ENCODE measurements at places on chromosomes 3 and 15.

- no peak for DNase-seq
Observed at GRCh38 chr3:52752045-52752660, 18.6 kb downstream of the NEK4 start.

- no peak for DNase-seq
Observed at GRCh38 chr3:87742250-87742649, 316.6 kb downstream of the CGGBP1 start.

- DNase-seq = no peak
Observed at GRCh38 chr15:94524565-94524964, 293.2 kb downstream of the MCTP2 start.

DNA sequence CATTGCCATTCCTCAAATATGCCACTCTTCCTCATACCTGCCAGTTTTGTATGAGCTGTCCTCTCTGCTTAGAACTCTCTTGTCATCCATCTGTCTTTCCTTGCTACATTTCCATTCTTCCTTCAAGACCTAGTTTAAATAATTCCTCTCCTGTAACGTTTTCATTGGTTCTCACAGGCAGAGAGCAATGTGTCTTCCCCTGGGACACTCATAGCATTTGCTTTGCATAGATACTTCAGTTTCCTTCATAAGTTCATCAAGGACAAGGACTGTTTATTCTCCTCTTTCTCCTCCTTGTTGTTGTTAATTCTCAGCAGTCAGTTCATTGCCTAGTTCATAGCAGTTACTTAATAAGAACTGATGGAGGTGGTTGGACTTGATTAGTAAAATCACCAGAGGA, 10.5 kb downstream of the NR2C2 start:
- DNase-seq = no peak

GRCh38 chr3:131231710-131232389, 149.7 kb upstream of the NUDT16 start:
- DNase-seq = peak; percentile 52

- no peak for DNase-seq
Observed at GRCh38 chr3:165159760-165160421, 36.3 kb downstream of the SLITRK3 start.

DNA sequence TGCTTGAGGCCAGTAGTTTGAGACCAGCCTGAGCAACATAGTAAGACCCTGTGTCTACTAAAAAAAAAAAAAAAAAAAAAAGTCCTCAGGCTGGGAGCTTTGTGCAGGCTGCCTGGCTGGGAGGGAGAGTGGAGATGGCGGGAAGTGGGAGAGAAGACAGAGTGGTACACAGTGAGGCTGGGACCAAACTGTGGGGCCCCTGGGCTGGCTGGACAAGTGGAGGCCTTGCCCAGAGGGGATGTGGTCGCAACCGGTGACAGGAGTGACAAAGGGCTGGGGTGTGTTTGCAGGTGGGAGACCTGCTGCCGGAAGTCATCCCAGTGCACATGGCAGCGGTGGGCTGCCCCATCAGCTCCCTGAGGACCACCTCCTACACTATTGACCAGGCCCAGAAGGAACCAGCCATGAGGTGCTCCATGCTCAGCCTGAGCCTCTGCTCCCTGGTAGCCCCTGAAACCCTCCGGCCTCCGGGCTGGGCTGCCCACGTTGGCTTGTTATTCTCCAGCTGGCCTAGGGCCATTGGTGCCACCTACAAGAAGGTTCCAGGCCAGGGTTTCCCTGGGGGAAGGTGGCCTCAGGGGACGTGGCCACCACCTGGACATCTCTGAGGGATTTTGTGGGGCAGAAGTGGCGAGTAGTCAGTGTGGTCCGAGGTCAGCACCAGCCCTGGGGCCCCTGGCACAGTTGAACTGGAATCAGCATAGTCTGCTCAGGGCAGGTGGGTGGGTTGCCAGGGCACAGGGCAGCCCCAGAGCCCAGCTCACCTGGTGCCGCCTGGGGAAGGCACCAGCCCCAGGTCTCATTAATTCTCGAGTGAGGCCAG, 22.7 kb downstream of the ACAA1 start:
- no peak for DNase-seq

DNA sequence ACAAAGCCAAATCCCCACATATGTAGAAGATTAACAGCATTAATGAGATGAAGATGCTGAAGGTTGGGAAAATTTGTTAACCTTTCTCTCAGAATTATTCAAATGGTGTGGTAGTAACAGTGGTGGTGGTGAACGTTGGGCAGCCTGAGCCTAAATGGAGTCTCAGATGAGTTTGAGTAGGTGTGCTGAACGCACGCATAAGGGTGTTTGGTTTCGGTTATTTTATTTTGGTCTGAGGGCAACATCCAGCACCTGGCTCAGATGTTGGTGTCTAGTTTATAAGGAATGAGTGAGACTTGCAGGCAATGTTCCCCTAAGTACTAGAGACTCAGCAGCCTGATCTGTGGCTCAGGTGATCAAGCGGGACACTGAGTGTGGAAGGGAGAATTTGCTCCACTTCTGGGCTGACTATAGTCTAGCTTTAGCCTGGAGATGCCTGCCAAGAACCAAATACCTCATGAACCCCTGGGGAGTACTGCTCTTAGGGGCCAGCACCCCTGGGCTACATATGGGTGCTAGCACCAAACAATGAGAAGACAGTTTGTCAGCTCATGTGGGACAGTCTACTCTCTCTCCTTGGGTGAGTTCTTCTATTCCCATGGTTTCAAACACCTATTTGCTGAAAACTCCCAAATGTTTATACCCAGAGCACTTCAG, 39.5 kb upstream of the ATP2C1 start:
- DNase-seq = no peak

DNA sequence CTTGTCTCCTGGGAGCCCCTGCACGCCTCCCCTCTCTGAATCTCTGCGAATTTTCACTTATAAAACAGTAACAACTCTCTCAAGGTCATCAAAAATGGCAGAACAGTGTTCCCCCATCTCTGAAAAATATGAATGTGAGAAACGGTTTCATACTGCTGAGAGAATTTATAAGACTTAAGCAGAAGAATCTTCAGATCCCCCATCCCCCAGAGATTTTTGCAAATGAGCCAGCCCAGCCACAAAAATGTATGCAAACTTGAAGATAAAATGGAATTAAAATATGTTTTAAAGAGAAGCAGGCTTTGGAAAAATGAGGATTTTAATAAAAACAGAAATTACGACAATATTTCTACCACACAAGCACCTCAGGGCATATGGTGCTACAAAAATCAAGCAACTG, 173.0 kb downstream of the STT3B start:
- DNase-seq = no peak

GRCh38 chr15:25536801-25537611, 98.2 kb upstream of the UBE3A start:
- no peak for DNase-seq

- DNase-seq = no peak
Observed at GRCh38 chr3:47836986-47837385, 34.0 kb downstream of the DHX30 start.

- peak; percentile 10 for DNase-seq
Observed at GRCh38 chr3:186653984-186654383, 11.8 kb upstream of the HRG start.

- DNase-seq = no peak
Observed at GRCh38 chr3:161548301-161548700, 51.7 kb downstream of the OTOL1 start.

DNA sequence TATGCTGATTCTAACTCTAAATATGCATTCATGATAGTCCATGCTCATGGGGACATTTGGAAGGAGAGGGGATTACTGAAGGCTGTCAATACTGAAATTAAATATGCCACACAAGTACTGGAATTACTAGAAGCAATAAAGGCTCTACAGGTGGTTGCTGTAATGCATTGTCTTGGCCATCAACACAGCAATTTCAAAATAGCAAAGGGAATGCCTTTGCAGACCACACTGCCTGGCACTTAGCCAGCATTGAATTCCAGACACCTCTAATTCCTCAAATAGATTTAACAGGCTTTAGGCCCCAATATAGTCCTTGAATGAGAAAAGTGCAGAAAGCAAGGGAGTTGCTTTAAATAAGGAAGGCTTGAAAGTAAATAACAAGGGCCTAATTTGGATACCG, 115.8 kb upstream of the PLCL2 start:
- peak; percentile 49 for DNase-seq

Measured in eye (tissue), 1 donor.